ENCODE measurements at places on chromosomes 1 and 21.

DNA sequence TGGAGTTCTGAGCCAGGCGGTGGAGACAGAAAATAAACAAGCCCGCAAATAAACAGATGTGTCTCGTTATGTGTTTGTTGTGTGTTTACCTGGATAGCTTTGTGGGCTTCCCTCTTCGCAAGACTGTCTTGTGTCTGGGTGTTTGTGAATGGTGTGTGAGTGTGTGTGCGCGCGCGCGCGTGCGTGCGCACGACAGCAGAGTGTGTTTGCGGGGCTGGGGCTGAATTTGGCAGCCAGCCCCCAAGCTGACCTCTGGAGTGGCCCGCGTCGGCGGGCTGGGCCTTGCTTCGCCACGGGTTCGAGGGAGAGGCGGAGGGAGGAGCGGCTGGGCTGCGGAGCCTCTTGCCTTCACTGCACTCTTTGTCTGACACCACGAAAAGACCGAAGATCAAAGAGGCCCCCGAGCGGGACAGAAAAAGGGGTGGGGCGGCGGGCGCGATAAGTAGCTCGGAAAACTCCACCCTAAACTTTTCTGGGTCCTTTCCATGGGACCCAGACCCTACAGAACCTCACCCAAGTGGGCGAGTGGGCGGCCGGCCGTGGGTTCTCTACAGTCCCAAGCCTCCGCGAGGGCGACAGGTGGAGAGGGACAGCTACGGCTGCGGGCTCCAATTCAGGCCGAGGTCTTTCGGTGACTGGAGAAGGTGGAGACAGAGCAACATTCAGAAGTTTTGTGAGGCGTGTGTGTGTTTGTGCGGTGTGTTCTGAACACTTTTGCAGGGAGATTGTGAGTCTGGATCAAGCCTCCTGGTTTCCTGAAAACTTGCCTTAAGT is 14.5 kb downstream of the PAX7 start:
- DNase-seq: no peak

- DNase-seq: no peak
Observed at GRCh38 chr1:243494741-243495431, 239.0 kb downstream of the SDCCAG8 start.

DNA sequence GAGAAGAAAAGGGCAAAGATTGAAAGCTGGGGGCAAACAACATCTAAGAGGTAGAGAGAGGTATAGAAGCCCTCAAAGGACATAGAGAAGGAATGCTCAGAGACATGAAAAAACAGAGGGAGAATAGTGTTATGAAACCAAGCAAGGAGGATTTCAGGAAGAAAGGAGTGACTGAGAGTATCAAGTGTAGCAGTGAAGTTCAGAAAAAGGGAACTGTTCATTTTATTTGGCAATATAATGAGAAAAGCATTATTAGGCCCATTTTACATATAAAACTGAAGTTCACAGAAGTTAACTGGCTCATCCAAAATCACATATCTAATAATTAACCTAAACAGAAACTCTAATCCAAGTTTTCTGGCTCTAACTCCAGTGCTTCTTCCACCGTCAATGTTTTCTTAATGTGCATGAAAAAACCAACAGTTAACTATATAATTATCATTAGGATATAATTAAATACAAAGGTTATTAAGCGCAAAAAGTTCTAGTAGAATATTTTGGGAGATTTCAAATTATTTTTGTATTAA is 17.7 kb downstream of the NEXN start:
- DNase-seq: no peak

DNA sequence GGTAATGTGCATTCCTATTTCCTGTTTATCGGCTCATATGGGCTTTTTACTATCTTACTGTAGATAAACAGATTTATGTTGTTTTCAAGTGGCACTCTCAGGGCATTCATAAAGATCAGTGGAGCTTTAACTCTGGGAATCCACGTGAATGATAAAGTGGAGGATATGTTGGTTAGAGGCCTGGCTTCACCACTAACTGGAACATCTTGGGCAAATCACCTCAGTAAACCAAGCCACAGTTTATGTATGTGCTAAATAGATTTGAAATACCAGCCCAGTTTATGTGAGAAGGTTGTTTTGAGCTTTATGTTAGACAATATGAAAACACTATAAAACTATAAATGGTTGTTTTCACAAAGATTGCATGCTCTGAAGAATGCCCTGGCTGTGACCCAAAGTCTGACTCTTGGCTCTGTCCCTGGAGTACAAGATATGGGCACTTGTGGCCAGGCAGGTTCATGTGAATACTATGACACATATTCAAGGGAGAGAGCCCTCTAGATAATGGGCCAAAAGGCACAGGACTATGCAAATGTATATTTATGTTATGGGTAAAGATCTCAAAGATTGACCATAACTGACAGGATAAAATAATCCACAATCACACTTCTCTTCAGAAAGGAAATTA is 36.7 kb downstream of the FAM163A start:
- no peak for DNase-seq

DNA sequence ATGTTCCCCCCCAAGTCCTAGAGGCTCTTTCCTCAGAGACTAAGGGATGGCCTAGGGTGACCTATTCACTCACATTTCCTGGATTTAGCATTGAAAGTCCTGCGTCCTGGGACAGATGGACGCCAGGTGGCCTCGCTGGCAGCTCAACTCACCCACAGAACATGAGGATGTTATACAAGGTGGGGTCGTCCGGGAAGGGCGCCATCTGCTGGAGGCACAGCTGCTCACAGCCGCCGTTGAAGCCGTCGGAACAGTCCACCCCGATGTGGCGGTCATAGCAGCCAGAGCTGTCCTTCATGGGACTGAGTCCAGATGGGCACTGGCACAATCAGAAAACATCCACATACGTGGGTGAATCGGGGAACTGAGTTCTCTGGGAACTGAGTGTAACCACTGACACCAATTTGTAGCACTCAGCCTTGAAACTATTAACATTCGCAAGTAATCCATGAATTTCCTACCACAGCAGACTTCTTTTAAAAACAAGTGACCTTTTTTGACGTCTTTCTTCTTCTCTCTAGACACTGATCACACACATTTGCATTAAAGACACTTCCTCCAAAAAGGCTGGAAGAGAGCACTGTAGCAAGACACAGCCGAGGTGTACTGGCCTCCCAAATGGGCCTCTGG is 215.4 kb downstream of the ASTN1 start:
- DNase-seq: peak; percentile 80

DNA sequence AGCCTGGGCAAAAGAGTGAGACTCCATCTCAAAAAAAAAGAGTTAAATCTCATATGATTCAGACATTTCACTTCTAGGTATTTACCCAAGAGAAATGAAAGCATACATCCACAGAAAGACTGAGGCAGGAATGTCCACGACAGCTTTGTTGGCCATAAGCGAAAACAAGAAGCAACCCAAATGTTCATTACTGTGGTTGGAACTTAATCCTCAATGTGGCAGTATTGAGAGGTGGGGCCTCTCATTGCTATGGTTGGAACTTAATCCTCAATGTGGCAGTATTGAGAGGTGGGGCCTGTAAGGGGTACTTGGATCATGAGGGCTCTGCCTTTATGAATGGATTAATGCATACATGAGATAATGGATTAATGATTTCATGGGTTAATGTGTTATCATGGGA is 15.2 kb downstream of the C21orf58 start:
- no peak for DNase-seq

- DNase-seq: no peak
Observed at GRCh38 chr21:46268371-46268770, 17.0 kb downstream of the MCM3AP start.

DNA sequence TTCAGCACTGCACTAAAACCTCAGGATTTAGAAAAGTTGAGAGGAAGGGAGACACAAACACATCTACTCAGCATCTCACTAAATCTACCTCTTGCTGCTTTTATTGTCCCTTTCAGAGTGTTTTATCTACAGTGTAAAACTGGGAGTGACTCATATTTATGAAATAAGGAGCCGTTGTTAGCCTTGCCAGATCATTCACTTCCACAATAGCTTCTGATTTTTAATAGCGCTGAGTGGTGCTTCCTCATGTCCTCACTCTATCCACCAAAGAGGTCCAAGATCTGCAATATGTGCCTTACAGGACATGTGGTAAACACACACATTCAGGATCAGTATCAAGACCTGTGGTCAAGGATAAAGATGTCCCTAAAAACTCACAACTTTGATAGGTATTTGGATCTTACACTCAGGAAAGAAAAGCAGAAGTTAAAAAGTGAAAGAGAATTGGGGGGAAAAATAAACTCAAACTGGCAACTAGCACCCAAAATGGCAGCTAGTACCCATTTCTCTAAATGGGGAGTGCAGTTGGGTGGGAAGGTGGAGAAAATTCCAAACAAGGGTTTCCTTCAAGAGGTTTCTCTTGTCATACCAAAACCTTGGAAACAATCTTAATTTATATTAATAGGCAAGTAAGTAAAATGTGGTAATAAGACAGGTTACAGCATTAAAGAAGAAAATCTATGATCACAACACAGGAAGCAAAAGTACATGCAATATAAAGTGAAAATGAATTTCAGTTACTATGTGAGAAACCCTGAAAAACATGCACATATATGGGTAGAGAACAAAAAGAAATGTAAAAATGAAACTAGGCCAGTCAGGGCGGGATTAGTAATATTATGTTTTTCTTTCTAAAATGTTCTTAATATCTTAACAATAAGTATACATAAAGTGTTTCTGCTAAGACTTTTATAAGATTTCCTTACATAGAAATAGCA is 15.9 kb downstream of the DUSP10 start:
- no peak for DNase-seq

DNA sequence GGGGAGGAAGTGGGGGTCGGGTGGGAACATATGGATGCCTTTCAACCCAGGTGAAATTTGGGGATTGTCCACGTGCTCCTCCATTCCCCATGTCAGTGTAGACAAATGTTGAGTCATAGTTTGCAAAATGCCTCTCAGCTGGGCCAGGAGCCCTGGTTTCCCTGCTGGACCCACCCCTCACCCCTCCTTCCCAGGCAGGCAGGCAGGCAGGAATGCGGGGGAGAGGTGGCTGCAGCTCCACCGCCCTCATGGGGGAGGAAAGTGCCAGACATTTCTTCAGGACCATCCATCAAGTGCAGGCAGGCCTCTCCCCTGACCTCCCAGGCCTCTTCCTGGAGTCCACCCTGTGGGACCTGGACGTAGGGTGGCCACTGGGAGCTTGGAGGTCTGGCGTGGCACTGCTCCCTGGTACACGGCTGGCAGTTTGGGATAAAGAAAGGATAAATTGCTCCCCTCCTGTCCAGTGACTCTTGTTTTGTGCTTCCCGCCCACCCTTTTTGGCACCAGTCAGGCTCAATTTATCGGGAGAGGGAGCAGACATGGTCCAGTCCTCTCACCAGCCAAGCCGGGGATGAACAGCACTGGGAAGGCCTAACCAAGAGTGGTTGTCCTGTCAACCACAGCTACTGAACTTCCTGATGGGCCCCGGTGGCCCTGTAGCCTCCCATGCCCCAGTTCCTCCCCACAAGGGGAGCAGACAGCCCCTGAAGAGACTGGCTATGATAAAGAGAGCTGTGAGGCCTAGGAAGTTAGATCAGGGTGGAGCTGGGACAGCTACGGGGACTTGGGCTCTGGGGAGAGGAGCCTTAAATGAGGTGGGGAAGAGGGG is 18.9 kb downstream of the NPR1 start:
- DNase-seq: peak; percentile 84

DNA sequence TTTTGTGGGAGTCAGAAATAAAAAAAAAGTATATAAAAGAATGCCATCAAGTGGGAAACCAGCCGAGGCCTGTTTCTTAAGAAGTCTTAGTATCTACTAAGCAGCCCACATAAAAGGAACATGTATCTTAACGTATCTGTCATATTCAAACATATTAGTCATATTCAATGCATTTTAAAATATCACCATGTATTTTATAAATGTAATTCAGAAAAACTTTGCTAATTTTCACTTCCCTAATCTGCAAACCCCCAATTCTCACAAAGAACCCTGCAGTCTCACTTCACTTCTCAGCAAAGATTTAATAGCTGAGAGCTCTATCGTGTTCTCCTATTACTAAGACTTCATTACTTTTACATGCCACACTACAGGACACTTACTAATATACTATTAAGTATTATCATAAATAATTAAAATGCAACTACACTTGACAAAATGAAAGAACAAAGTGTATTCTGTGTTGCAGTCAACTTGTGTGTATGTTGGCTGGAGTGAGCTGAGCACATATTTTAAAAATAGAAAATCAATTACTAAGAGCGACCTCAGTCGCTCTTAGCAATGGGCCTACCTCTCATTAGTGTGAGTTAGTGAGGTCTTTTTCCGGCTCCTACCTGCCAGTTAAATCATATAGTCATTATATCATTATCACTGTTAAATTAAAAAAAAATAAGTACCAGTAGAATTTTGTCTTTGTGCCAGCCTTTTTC is 484.3 kb downstream of the LMO4 start:
- DNase-seq: no peak

DNA sequence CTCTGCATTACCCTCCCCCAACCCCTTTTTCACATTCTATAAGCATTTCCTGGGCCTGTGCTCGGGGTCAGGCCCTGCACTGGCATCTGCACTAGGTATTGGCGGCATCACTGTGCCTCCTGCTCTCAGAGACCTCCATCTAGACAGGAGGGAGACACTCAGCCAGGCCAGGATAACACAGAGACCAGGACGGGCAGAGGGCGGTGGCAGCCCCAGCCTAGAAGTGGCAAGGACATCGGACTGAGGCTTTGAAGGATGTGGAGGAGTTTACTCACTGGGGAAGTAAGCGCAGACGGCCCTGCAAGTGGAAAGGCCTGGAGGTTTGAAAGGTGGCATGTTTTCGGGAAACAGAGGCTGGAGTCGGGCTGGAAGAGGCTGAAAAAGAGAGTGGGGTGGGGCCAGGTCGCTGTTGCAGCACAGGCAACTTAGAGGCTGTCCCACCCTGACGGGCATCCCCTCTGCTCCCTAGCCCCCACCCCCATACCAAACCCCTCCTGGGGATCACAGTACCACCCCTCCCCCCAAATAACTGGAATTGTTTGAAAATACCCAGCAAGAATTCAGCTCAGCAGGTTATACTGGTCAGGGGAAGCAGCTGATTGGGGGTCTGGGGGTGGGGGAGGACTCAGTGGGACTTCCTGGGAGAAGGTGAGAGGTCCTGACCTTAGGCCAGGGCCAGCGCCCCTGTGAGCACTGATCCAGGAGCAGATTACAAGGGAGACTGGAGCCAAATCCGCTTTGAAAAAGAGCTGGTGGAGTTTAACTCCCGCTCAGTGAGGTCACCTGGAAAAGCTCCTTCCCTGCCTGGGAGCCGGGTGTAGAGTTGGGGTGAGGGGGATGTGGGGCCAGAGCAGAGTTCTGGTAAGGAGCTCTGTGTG is 121.8 kb upstream of the WNT4 start:
- DNase-seq: no peak

DNA sequence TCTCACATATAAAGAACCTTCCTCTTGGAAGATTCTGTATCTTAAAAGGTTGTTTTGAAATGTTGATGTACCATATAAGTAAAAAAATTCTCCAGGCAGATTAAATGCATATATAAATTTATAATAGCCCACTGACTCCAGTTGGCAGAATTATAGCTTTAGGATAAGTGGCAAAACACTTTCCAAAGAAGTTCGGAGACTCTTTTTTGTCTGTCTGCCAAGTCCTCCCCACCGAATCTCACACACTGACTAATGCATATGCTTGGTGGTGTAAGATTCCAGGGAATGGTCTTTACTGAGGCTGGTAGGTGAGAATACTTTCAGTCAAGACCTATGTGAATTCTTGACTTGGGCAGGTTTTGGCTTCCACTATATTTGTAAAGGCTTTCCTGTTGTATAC is 724.3 kb upstream of the CXADR start:
- no peak for DNase-seq

All from urothelium cell line (cell line).